Kidney epithelial cell (primary cell): ENCODE measurements at places on chromosomes 6 and 20.

DNA sequence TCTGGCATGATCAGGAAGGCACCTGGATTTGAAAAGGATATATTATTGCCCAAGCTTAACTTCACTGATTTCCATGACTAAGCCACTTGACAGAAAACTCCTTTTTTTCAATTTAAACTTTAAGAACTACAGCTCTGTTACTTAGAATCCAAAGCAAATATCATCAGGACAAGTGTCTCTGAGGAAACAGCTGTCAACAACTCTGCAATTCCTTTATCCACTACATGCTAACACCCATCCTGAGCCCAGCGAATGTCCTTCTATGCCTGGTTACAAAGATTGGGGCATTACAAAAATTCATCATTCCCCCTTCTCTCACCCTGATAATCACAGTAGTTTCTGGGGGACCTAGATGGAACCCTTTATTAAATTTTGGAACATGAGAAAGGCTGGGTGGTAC lies 136.8 kb downstream of the GMPR start:
- DNase-seq, result no peak

DNA sequence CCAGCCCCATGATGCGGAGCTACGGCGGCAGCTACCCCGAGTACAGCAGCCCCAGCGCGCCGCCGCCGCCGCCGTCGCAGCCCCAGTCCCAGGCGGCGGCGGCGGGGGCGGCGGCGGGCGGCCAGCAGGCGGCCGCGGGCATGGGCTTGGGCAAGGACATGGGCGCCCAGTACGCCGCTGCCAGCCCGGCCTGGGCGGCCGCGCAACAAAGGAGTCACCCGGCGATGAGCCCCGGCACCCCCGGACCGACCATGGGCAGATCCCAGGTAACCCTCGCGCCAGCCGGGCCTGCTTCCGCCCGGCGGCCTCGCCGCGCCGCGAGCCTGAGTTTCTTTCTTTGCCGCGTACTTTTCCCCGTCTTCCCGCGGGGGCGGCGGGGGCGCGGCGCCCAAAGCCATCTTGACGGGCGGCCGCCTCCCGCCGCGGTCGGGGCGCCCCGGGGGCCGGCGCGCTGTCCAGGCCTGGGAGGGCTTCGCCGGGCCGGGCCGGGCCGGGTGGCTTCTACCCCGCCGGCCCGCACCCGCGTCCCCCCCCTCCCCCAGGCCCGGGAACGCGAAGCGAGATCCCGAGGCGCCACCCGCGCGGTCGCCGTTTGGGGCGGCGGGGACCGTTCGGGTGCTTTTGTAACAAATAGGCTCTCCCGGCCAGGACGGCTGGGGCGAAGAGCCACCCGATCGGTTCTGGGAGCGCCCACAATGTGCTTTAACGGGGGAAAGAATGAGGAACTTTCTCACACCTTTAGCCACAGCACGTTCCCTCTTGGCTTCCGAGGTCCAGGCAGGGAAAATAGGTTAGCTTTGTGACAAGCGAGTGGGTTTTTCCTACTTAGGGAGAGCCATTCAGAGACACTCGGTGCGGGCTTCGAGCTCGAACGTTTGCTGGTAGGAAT lies 2.3 kb downstream of the ARID1B start:
- DNase-seq, result no peak

- DNase-seq, result peak; percentile 43
These were observed 69.8 kb upstream of the FAM184A start for GRCh38 chr6:119148098-119148824.

DNA sequence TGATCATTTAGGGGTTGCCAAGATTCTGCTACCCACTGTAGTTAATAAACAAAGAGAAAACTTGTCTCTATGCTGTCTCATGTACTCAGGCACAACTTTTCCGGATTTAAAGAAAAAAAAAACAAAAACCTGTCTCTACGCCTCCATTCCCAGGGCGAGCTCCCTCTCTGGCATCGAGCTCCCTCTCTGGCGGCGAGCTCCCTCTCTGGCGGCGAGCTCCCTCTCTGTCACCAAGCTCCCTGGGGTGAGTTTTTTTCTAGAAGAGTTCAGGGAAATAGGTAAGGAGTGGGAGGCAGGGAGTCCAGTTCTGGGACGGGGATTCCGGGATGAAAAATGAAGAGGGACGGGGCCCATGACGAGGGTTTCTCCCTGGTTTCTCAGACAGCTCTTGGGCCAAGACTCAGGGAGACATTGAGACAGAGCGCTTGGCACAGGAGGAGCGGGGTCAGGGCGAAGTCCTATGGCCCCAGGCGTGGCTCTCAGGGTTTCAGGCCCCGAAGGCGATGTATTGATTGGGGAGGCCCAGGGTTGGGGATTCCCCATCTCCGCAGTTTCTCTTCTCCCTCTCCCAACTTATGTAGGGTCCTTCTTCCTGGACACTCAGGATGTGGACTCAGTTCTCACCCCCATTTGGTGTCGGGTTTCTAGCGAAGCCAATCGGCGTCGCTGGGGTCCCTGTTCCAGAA lies 16.5 kb upstream of the HLA-A start:
- DNase-seq, result no peak

DNA sequence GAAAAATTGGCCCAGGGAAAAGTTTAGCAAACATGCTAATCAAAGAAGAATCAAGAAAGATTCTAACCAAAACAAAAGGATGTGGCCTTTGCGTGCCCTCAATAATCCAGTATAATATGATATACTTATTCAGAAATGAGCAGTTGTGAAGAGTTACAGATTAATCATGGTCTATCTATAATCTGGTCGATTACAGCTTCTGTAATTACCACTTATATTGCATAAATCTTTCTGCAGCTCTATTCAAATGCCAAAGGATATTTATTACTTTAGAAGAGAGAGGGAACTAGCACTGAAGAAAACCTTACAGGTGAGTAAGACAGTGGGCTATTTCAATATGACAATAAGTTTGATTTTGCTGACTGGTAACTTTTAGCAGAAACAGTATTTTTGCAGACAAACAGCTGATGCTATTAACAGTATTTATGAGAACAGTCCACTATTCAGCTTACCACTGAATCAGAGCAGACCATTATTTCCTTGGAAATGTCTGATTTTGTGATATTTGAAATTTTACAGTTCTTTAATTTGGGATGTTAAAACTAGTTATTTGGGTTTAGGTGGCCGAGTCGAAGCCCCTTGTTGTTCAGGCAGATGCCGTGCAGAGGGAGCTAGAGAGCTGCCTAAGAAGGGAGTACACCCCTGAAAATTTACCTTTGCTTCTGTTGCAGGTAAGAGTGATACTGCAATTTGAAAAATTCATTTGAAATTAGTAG lies 92.2 kb downstream of the CEP57L1 start:
- no peak for DNase-seq

DNA sequence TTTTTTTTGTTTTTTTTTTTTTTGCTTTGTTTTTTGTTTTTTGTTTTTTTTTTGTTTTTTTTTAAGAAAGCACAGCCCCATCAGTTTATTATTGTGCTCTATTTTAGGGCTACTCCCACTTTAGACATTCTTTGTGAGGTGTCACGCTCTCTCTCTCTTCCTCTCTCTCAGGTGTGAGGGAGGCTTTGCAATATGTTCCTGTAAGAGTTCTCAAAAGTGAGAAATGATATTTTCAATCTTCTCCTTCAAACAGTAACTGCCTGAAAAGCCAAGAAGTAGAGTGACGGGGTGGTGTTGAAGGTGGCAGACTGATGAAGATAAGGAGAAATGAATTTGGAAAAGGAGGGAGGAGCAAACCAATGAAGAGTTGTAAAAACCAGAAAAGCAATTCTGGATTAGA lies 28.3 kb upstream of the HDAC2 start:
- DNase-seq, result no peak

DNA sequence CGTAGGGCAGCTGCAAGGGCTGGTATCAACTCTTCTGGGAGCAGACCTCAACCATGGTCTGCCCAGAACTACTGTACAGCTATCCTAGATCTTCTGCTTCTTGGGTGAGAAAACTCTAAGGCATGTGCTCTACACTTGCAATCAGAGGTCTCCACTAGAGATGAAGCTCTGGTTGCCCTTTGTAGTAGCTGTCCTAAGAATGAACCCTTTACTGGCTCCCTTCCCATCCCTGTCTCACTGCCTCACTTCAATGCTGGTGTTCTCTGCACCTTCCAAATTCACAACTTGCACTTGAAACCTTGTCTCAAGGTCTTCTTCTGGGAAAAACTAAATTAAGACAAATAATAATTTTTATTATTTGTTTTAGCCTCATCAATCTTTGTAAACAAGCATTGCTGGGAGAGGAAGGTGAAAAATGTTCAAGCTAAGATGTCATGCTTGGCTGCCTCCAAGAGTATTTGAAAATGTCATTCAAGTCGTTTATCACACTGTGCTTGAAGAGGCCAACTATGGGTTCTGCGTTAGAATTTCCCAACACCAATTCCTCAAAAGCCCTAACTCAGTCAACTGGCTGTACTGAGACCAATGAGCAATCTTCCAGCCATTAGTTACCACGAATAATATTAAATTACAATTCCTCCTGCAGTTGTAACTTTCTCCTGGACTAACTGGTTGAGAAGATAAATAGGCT lies 255.7 kb upstream of the PRND start:
- DNase-seq, result no peak

DNA sequence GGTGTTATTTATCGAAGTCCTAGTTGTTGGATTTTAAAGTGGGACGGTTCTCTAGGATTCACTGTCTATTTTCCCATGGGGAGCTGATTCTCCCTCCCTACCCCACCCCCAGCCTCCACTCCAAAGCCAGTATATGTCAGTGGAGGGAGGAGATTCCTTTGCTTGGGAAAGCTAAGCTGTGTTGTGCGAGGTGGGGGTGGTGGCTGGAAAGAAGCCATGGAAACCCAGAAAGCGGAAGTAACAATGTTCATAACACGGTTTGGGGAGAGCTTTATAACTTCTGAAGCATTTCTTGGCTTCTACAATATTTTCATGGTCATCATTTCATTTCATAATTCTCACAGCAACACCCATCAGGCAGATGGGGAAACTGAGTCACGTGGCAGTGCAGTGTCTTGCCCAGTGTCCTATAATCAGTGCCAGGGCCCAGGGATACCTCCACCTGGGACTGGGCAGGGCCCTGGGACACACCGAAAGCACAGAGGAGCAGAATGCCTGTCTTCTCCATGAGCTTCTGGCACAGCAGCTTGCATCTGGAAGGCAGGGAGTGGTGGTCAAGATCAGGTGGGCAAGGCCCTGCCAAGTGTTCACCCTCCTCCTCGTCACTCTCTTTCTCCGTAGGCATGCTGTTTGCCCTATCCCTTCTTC lies 4.5 kb downstream of the SUN5 start:
- no peak for DNase-seq

DNA sequence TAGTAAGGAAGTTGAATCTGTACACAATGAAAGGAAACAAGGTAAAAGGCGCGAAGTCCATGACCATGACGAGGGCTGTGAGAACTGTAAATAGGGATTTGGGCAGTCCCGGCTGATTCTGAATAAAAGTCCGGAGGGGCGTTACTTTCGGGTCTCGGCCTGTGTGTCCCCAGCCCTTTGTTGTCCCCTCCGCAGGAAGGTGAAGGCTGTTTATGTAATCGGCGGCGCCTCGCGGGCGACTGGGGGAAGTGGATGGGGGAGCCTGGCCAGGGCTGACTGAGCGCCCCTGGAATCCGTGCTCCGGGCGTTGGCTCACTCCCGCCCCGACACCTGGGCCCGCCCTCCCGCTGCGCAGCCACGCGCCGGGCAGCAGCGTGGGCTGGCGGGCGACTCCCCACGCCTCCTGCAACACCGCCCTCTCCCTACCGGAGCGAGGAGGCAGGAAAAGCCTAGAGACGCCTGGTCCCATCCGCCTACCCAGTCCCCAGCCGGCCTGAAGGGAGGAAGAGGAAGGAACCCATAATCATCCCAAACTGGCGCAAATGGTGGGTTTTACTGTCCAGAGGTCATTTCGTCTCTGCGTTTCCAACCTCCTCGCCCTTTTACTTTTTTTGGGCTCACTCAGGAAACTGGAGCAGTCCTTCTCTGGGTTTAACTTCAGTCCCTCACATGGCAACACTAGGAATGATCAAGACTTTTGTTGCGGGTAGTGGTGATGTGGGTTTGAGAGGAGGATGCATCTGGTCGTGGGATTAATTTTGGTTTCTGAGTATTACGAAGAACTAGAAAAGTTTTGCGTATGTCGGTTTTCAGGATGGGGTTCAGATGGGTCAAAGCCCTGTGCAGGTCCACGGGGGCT lies 12.1 kb downstream of the TRIM31 start:
- no peak for DNase-seq

DNA sequence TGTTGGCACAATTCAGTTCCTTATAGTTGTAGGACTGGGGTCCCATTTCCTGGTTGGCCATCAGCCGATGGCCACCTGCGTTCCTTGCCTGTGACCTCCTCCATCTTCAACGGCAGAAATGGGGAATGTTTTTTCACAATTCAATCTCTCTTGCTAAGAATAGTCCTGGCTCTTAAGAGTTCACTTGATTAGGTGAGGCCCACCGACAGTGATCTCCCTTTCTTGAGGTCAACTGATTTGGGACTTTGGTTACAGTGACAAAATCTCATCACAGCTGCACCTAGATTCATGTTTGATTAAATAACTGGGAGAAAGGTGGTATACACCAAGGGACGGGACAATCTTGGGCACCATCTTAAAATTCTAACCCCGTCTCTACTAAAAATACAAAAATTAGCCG lies 139.1 kb upstream of the DTNBP1 start:
- no peak for DNase-seq

- no peak for DNase-seq
These were observed 45.2 kb downstream of the PLCG1 start for GRCh38 chr20:41182296-41183212.

- no peak for DNase-seq
These were observed 9.5 kb upstream of the IGF2R start for GRCh38 chr6:159959165-159959975.

DNA sequence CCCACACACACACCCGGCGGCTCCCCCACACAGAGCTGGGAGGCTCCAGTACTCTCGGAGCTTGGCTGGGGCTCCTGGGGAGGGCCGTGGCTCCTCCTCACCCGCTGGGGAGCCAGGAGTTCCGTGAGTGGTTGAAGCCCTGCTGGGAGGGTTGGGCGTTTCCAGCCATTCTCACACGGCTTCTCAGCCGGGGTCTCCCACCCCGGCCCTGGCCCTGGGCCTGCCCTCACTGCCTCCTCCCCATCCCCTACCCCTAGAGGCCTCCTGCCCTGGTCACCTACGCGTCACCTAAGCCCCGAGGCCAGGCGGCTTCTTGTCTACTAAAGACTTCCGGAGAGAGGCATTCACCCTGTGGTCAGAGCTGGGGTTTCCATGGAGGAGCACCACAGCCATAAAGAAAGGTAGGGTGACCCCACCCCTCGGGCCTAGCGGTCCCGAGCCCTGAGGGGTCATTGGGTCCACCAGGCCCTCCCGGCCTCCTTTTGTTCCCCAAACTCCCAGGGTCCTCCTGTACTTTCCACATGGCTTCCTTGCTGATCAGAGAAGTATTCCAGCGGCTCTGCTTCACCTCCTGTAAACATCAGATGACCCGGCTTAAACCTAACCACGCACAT lies 99.3 kb downstream of the TTLL2 start:
- no peak for DNase-seq

GRCh38 chr20:33434434-33434833 lies 9.1 kb downstream of the SNTA1 start:
- DNase-seq, result no peak

- peak; percentile 68 for DNase-seq
These were observed 27.8 kb downstream of the TCF21 start for GRCh38 chr6:133916650-133917151.

- no peak for DNase-seq
These were observed 19.4 kb downstream of the ZUP1 start for GRCh38 chr6:116649129-116649528.

GRCh38 chr6:90739339-90739738 lies 152.5 kb upstream of the MAP3K7 start:
- DNase-seq, result no peak
